Activated CD8-positive, alpha-beta T cell treated with anti-CD3 and anti-CD28 coated beads, Interleukin-2, amount 10 ng/mL, durations not matched to agents 7 days and 5 days (primary cell): ENCODE measurements at places on chromosomes 7 and 10.

GRCh38 chr7:104857458-104858425 is 156.3 kb upstream of the KMT2E start:
- H3K27ac ChIP-seq = no peak overlapping the region
- peaks cover 3% of the 10 kb centered on the region for H3K27me3 ChIP-seq
- H3K36me3 ChIP-seq = no peaks in the 10 kb centered on the region

- H3K27ac ChIP-seq = no peak overlapping the region
- H3K27me3 ChIP-seq = no peaks in the 10 kb centered on the region
- no peaks in the 10 kb centered on the region for H3K4me1 ChIP-seq
- H3K4me3 ChIP-seq = no peak overlapping the region
- H3K36me3 ChIP-seq = no peaks in the 10 kb centered on the region
Measured at GRCh38 chr10:29947701-29948060, 111.7 kb downstream of the JCAD start.

DNA sequence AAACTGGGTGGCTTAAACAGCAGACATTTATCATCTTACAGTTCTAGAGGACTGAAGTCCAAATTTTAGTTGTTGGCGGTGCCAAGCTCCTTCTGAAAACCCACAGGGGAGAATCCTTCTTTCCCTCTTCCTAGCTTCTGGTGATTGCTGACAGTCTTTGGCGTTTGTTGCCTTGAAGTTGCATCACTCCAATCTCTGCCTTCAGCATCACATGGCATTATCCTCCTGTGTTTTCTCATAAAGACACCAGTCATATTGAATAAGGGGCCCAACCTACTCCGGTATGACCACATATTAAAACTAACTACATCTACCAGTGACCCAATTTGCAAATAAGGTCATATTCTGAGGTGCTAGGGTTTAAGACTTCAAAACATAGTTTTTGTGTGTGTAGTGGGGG is 472.1 kb upstream of the IGFBP3 start:
- no peak overlapping the region for H3K4me3 ChIP-seq
- H3K4me1 ChIP-seq = no peaks in the 10 kb centered on the region
- H3K27me3 ChIP-seq = no peaks in the 10 kb centered on the region
- no peaks in the 10 kb centered on the region for H3K36me3 ChIP-seq
- DNase-seq = no peak

DNA sequence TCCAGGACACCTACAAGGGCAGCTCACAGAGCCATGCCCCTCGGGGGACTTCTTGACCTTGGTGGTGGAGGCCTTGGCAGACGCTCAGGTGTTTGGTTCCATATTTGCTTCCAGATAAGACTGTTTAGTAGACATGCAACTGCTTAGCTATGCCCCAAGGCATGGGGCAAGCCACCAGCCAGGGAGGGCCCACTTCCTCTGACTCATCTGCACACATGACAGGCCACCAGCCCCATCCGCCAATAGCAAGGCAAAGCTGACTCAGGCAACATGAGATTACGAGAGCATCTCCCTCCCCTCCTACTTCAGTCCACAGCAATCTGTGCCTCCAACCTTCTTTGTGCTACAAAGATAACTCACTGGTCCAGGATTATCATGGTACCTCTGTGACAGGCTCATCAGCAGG is 54.9 kb downstream of the KCNMA1 start:
- no peaks in the 10 kb centered on the region for H3K36me3 ChIP-seq
- peaks cover 26% of the 10 kb centered on the region for H3K4me1 ChIP-seq
- DNase-seq = peak; percentile 58
- peaks cover 13% of the 10 kb centered on the region for H3K27me3 ChIP-seq
- H3K27ac ChIP-seq = peak overlapping the region; percentile 81
- no peak overlapping the region for H3K4me3 ChIP-seq

- peaks cover 22% of the 10 kb centered on the region for H3K4me1 ChIP-seq
- no peak overlapping the region for H3K27ac ChIP-seq
- no peak for DNase-seq
- H3K36me3 ChIP-seq = no peaks in the 10 kb centered on the region
Measured at GRCh38 chr7:141979568-141979967, 6.0 kb upstream of the TAS2R38 start.

GRCh38 chr7:111290982-111291381 is 200.1 kb downstream of the LRRN3 start:
- no peaks in the 10 kb centered on the region for H3K36me3 ChIP-seq
- no peaks in the 10 kb centered on the region for H3K4me1 ChIP-seq
- H3K4me3 ChIP-seq = no peak overlapping the region
- no peaks in the 10 kb centered on the region for H3K27me3 ChIP-seq
- no peak for DNase-seq

GRCh38 chr10:6108631-6109443 is 20.0 kb downstream of the RBM17 start:
- H3K27ac ChIP-seq = peak overlapping the region; percentile 81
- no peak overlapping the region for H3K4me3 ChIP-seq
- no peaks in the 10 kb centered on the region for H3K27me3 ChIP-seq
- peaks cover 38% of the 10 kb centered on the region for H3K4me1 ChIP-seq
- peak; percentile 52 for DNase-seq

DNA sequence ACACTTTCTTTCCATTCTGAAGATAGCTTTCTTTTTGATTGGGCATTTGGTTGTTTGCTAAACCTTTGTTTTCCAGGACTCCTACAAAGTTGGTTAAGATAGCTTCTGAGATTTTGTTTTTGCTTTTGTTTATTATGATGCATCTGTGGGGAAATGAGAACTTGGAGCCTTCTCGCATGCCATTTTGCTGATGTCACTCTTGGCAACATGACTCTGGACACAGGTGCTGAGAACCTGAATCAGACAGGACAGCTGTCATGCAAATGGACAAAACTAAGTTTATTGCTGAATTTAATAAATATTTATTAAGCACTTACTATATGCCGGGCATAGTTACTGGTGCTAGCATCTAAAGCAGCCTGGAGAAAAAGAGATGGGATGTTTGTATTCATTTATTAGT is 274.1 kb downstream of the ZEB1 start:
- H3K4me3 ChIP-seq = no peak overlapping the region
- H3K4me1 ChIP-seq = no peaks in the 10 kb centered on the region
- no peak overlapping the region for H3K27ac ChIP-seq
- H3K36me3 ChIP-seq = no peaks in the 10 kb centered on the region

DNA sequence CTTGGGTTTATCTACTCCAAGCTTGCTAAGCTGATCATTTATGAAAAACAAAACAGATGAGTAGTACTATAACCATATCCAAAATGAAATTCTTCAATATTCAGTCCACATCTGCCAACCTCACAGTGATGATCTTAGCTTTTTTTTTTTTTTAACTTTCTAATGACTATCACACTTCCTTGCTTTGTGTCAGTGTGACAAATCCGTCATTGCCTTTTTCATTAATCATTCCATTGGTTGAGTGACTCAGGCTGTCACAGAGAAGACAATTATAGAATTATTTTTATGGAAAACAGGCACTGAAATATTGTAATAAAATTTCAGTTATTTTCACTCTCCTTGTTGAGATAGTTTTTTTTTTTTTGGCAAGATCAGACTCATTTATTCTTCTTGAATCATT is 70.7 kb downstream of the CPVL start:
- no peak overlapping the region for H3K4me3 ChIP-seq
- no peak for DNase-seq

DNA sequence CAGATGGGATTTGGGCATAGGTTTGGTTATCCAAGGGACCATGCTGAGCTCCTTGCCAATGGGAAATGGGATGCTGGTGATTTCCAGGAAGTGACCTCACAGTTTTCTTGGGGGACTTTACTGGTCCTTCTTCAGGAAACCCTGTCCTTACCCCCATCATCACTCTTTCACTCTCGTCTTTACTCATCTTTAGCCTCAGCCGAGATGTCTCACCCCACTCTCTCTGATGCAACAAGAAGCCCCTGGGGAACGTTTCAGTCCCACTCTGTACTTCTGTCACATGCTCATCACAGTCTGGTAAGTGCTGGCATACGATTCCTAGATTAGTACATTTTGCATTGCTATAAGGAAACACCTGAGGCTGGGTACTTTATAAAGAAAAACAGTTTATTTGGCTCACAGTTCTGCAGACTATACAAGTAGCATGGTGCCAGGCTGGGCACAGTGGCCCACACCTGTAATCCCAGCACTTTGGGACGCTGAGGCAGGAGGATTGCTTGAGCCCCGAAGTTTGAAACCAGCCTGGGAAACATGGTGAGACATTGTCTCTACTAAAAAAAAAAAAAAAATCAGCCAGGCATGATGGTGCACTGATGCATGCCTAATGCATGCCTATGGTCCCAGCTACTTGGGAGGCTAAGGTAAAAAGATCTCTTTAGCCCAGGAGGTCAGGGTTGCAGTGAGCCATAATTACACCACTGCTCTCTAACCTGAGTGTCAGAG is 63.5 kb upstream of the VKORC1L1 start:
- H3K27ac ChIP-seq = no peak overlapping the region
- H3K4me3 ChIP-seq = no peak overlapping the region
- DNase-seq = no peak
- peaks cover 1% of the 10 kb centered on the region for H3K4me1 ChIP-seq
- no peaks in the 10 kb centered on the region for H3K36me3 ChIP-seq

- H3K27ac ChIP-seq = no peak overlapping the region
- H3K4me3 ChIP-seq = no peak overlapping the region
- no peaks in the 10 kb centered on the region for H3K36me3 ChIP-seq
- peaks cover 26% of the 10 kb centered on the region for H3K27me3 ChIP-seq
- H3K4me1 ChIP-seq = no peaks in the 10 kb centered on the region
- no peak for DNase-seq
Measured at GRCh38 chr10:114715171-114715670, 57.1 kb upstream of the ABLIM1 start.
